ENCODE measurements at places on chromosomes 3 and 15. TPM values are rescaled to one million over a fixed set of nuclear protein-coding genes. Genes with fewer than 3 reads are reported as not detected.

GRCh38 chr3:150094150-150094933, 123.6 kb upstream of the PFN2 start:
- peak; percentile 83 for DNase-seq

- no peak for DNase-seq
Measured at GRCh38 chr3:194272861-194273742, 78.0 kb downstream of the CPN2 start.

DNA sequence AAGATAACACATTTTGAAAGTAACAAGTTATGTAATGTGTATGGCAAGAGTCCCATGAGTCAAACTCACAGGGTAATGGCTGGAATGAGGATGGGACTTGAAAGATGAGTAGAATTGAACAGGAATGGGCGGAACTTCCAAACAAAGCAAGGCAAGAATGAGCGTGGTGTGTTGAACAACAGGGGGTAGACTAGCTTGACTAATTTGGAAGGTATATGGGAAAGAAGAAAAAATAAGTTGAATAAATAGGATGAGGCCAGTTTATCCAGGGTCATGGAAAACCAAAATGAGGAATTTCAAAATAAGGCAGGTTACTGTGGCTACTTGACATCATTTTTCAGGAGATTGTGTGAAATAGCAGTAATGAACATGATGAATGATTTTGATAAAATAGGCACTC, 2.5 kb upstream of the DPH6 start:
- no peak for DNase-seq

- DNase-seq: no peak
Measured at GRCh38 chr3:149089395-149089794, 3.1 kb upstream of the HLTF start.

DNA sequence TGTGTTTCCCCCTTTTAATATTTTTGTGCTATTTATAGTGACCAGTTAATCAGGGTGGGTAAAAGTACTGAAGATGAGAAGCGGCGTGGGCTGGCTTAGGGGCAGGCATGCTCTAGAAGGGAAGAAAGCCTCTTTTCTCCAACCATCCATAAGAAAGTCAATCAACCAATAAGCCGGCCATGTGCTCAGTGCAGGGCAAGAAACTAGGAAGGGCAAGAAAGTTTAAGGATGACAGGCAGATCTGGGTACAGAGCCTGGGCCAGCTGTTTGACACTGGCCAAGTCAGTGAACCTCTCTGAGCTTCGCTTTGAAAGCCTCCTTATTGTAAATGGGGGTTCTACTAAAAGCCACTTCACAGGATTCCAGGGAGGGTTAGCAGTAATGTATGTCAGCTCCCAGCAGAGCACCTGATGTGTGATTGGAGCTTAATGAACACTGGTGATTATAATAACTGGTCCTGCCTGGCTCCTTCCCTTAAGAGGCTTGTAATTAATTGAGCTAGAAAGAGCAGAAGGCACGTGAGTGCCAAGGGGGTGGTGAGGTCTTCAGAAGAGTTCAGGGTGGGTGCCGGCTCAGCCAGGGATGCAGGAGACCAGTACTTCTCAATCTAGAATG, 5.7 kb upstream of the CHRNA3 start:
- DNase-seq: no peak

GRCh38 chr15:67504796-67505195, 16.1 kb upstream of the C15orf61 start:
- DNase-seq: no peak

GRCh38 chr3:175477651-175478224, 618.6 kb downstream of the NAALADL2 start:
- DNase-seq: no peak

GRCh38 chr15:78302579-78303312, 3.3 kb upstream of the SKIC8 start:
- DNase-seq: peak; percentile 74

- peak; percentile 63 for DNase-seq
Measured at GRCh38 chr3:55893045-55893664, 406.0 kb upstream of the WNT5A start.

- no peak for DNase-seq
Measured at GRCh38 chr3:5891711-5892110, 704.2 kb downstream of the EDEM1 start.

GRCh38 chr15:70182858-70183695, 85.4 kb upstream of the TLE3 start:
- DNase-seq: no peak

DNA sequence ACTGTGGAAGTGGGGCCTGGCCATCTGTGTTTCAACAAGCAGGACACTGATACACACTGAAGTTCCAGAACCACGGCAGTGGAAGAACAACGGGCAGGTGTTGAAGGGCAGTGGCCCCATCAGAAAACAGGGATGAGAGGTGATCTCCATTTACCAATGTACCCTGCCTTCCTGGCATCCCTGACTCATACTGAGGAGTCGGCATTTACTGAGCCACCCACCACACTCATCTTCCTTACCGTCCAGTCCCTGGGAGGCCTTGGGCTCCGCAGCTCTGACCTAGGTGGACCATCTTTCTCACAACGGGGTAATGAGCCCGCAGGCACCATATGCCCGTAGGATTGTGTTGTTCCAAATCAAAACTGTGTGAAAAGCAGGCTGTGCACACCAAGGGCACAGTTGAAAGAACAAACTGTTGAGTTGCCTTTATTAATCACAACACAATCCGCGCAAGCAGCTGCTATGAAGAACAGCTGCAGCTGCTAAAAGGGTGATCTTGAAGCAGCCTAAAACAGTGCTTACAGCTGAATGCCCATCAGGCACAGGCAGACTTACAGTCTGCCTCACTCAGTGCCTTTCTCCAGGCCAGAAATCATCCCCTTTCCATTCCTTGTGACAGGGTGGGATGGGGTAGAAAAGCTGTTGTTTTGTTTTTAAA, 12.9 kb downstream of the MB21D2 start:
- DNase-seq: no peak

- DNase-seq: no peak
Measured at GRCh38 chr3:125061646-125062045, 5.8 kb upstream of the HEG1 start.

DNA sequence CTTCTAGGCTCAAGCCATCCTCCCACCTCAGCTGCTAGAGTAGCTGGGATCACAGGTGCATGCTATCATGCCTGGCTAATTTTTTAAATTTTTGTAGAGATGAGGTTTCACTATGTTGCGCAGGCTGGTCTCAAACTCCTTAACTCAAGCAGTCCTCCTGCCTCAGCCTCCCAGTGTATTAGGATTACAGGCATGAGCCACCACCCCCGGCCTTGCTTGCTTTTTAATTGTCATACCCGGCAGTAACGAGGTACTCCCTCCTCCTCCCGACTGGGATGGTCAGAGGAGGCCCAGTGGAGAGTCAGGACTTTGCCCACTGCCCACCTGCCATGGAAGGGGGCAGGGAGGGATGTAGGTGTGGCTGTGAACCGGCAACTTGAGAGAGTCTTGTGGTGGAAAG, 4.5 kb downstream of the NOX5 start:
- no peak for DNase-seq

GRCh38 chr3:11532931-11533391, 110.8 kb downstream of the VGLL4 start:
- DNase-seq: peak; percentile 27

DNA sequence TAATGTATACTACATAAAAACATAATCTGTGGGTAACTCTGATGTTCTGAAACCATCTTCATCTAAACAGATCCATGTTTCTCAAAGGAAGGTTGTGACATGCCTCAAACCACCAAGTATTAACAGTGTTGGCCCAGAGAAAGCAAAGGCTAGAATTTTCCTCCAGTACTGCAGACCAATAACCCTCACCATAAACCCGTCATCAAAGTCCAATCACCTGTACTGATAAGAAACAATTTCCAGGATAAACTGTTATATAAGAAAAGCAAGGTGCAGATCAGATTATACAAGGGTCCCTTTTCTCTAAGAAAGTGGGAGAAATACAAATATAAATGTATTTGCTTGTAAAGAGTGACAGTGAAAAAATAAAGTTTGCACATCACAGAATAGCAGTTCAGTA, 32.3 kb downstream of the TBC1D2B start:
- DNase-seq: no peak

- DNase-seq: no peak
Measured at GRCh38 chr3:165502707-165503106, 306.5 kb upstream of the SLITRK3 start.

DNA sequence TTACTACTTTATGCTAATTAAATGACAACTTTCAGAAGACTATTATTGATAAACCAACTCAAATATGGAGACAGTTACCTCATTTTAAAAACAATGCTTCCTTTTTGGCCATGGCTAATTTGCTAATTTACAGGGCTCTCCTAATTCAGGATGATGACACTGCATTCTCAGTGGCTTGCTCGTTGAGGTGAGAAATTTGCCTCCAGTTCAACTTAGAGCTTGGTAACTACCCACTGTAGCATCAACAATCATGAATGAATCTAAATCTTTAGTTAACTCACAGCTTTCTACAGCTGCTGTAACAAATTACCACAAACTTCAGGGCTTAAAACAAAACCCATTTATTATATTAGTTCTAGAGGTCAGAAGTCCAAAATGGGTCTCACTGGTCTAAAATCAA, 14.0 kb downstream of the PBRM1 start:
- DNase-seq: no peak

- no peak for DNase-seq
Measured at GRCh38 chr3:98532709-98533571, 1.2 kb downstream of the GPR15 start.

DNA sequence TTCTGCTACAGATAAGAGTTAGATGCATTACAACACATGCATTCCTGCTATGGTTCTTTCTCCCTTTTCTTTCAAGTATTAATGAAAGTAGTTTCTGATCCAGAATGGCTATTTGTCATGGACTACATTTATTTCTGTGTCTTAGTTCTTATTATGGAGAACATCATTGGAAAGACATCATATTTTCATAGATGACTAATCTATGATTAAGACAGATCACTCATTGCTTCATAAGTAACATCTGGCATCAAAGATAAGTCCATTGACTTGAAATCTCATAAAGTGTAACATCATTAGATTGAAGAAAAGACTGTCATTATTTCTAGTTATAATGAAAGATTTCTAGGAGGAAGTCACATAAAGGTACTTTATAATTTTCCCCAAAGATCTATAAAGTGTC, 366.7 kb downstream of the NSUN3 start:
- DNase-seq: no peak

DNA sequence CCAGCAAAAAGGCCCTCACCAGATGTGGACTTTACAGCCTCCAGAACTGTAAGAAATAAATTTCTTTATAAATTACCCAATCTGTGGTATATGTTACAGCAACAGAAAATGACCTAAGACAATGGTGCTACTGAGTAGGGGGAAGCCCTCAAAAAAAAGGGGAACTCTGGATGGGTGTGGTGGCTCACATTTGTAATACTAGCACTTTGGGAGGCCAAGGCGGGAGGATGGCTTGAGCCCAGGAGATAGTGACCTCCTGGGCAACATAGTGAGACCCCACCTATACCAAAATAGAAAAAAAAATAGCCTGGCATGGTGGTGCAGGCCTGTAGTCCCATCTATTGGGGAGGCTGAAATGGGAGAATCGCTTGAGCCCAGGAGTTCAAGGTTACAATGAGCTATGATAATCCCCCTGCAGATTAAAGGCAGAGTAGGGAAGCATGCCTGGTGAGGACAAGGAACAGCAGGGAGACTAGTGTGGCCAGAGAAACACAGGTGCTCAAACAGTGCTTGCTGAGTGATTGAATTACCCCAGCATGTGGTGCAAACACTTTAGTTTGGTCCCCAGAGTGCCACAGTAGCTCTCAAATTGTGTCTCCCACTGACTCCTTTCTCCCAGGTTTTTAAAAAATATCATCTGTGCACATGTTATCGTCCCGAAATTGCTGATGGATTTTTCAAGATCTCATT, 13.9 kb upstream of the USP3 start:
- no peak for DNase-seq

DNA sequence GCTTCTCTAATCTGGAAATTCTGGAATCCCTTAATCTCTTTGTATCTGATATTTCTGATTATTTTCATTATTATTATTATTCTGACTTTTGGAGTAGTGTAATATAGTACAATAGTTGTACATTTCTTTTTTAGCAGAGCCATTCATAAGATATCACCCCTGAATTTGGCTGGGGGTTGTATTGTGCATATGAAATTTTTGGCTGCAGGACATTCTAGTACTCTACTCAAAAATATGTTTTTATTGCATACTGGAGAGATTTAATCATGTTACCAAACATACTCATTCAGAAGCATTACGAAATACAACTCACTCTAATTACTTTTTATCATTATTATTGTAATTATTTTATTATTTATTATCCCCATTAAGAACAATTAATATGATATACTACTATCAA, 589.7 kb upstream of the KCNMB2 start:
- no peak for DNase-seq

DNA sequence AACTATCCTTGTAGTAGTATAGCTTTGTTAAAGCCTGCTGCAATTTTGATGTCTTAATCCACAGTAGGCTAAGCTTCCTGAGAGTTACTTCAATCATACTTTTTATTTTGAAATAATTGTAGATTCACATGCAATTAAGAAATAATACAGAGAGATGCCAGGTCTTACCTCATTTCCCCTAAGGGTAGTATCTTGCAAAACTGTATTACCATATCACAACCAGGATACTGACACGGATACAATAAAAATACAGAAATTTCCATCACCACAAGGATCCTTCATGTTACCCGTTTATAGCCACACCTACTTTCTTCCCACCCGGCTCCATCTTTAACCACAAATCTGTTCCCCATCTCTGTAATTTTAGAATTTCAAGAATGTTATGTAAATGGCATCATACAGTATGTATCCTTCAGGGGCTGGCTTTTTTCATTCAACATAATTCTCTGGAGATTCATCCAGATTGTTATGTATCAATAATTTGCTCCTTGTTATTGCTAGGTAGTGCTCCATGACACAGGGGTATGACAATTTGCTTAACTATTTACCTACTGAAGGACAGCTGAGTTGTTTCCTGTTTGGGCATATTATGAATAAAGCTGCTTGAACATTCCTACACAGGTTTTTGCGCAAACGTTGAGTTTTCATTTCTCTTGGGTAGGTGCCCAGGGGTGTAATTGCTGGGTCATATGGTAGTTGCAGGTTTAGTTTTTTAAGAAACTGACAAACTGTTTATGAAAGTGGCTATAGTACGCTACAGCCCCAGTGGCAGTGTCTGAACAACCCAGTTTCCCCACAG, 21.6 kb downstream of the BDH1 start:
- no peak for DNase-seq

GRCh38 chr3:136437043-136437442, 186.9 kb downstream of the PCCB start:
- no peak for DNase-seq

GRCh38 chr3:184952671-184953070, 140.7 kb downstream of the VPS8 start:
- no peak for DNase-seq

GPR62 gene
- total RNA-seq: not detected

MESP1 gene
- 1.5 TPM for total RNA-seq

CIP2A gene
- 59.8 TPM for total RNA-seq

SYNM gene
- total RNA-seq: 9.3 TPM

RBM6 gene
- total RNA-seq: 68.2 TPM

ARGFX gene
- total RNA-seq: not detected

EFCAB12 gene
- not detected for total RNA-seq

TGM5 gene
- not detected for total RNA-seq
